Suppressor macrophage treated with lipopolysaccharide for 4 hours (primary cell): ENCODE measurements at places on chromosomes 3 and 15.
A peak's percentile ranks its signal among the peaks of the same experiment; 100 is the strongest.

GRCh38 chr3:127440384-127440783 lies 150.1 kb downstream of the TPRA1 start:
- DNase-seq = no peak

DNA sequence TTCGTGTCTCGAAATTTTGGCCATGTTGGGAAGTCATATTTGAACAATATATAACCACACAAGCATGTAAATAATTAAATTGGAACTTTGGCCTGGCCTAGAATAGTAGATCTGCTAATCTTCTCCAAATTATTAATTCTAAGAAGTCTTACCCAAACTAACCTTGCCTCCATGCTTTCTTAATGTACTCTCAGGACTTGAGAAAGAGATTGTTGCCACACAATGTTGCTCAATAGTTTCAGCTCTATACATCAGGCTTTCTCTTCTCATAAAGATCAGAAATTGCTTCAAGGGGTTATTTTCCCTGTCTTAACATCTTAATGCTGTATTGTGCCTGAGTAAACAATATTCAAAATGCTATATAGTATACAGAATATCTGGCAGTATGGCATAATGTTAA lies 202.7 kb upstream of the LRIG1 start:
- DNase-seq = peak; percentile 34

GRCh38 chr15:92043283-92043682 lies 189.8 kb downstream of the SLCO3A1 start:
- no peak for DNase-seq

DNA sequence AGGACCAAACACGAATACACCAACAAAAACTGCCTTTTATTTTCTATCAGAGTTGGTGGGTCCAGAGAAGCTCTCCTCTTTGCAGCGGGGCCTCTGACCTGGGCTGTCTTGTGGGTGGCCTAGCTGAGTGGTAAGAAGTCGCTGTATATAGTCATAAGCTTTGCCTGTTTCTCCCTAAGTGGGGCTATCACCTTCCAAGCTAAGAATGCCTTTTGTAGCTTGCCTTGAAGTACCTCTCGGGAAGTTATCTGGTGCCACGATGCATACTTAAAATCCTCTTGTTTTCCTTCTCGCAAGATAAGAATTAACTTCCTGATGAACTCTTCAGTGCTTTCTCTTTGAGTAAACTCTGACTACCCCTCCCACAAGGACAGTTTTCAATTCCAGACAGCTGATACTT lies 178.8 kb downstream of the SYNPR start:
- no peak for DNase-seq

DNA sequence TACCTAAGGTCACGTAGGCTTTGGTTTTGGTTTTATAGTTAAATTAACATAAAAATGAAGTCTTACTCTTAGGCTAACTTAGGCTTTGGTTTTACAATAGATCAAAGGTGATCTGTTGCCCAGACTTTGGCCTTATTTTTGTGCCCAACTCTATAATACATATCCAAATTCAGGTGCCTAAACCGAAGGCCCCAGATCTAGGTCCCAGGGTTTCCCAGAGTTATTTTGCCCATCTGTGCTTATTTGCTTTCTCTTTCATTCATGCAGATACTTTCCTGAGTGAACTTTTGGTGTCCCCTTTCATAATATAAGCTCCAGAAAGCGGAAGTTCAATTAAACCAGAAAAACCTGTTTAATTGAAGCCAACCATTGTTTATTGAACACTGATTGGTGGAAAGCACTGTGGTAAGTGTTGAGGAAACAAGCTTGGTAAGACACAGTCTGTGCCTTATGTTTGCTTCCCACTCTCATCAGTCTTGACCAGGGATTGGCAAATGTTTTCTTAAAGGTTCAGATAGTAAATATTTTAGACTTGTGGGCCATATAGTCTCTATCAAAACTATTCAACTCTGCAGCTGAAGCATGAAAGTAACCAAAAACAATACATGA lies 209.7 kb downstream of the WDR72 start:
- no peak for DNase-seq

DNA sequence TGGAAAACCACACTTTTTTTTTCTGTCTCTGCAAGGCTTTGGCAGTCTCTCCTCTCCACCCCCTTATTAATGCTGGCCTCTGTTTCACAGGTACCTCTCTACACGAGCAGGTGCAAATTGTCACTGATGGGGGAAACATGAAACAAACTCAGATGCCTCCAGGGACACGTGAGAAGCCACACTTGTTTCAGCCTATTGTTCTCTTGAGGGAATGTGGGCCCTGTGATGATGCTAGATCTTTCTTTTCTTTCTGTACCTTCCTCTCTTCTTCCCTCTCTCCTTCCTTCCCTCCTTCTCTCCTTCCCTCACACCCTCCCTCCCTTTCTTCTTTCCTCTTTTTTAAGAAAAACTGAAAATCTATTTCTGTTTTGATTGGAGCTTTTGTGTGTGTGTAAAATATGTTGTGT lies 5.7 kb upstream of the BLM start:
- DNase-seq = no peak
